ENCODE measurements at places on chromosomes 1 and 21.

- no peak for DNase-seq
Observed at GRCh38 chr1:12756273-12756672, 10.3 kb downstream of the CFAP107 start.

GRCh38 chr1:11777658-11778322 is 15.8 kb downstream of the C1orf167 start:
- DNase-seq = no peak

GRCh38 chr1:217089361-217090014 is 366.3 kb upstream of the ESRRG start:
- DNase-seq = no peak

- no peak for DNase-seq
Observed at GRCh38 chr1:94909486-94909885, 17.4 kb downstream of the CNN3 start.

DNA sequence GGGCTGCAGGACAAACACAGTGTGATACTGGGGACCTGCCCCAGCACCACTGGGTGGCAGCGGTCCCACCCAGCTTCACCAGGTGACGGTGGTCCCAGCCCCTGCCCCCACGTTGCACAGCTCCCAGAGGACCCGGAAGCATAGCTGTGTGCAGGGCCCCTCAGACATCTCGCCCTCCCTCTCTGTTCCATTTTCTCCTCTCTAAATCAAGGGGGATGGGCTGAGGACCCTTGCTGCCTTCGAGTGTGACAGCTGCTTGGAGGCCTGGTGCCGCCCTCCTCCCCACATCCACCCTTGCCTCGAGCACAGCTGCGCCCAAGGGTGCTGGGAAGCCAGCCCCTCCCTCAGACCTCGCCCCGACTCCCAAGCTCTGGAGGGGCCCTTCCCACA is 16.1 kb upstream of the LRRC3 start:
- no peak for DNase-seq

DNA sequence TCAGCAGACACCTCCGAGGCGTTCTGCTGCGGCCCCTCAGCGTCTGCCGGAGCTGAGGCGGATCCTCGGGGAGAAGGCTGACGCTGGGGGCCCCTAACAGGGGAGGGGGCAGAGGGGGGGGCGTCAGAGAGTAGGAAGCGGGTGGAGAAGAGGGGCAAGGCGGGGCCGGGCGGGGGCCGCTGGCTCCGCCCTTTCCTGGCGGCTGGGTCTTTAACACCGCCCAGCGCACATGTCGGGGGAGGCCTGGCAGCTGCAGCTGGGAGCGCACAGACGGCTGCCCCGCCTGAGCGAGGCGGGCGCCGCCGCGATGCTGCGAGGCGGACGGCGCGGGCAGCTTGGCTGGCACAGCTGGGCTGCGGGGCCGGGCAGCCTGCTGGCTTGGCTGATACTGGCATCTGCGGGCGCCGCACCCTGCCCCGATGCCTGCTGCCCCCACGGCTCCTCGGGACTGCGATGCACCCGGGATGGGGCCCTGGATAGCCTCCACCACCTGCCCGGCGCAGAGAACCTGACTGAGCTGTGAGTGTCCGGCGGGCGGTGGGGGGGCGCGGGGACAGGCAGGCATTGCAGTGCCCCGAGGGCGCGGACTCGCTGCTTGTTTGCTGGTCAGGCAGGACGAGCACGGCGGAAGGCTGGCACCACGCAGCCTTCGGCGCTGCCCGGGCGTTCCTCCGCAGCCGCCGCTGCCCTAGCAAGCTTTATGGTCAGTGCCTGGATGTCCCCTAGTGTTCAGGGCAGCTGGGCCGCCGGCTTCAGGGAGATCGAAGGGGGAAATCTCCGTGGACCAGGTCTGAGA is at the start of gene NTRK1:
Gene NTRK1, plus strand, starts transcription at position 238 of the 796 bp plus-strand sequence. Its CDS starts 70 bp downstream, at position 308.
- no peak for DNase-seq

DNA sequence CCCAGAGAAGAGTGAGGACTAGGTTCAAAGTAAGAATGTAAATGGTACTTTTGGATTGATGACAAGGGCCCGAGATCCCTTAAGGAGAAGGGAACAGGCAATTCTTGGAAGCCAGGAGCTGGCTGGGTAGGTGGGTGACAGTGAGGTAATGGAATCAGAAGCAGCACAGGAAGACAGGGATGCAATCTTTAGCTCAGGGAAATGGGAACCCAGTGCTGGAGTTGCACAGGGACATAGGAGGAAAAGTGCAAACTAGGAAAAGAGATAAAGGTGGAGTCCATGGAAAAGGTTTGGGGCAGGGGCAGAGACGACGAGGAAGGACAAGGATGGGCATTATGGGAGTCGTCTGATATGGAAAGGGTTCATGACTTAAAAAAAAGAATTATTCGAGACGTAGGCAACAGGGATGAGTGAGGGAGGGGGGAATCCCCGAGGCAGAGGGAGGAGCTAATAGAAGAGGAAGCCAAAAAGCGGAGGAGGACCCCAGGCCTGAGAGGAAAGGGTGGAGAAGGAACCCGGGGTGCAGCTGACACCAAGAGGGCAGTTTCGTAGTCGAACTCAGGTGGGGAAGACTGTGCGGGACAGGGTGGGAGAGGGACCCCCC is 495 bp downstream of the PI4KB start:
- DNase-seq = peak; percentile 48

DNA sequence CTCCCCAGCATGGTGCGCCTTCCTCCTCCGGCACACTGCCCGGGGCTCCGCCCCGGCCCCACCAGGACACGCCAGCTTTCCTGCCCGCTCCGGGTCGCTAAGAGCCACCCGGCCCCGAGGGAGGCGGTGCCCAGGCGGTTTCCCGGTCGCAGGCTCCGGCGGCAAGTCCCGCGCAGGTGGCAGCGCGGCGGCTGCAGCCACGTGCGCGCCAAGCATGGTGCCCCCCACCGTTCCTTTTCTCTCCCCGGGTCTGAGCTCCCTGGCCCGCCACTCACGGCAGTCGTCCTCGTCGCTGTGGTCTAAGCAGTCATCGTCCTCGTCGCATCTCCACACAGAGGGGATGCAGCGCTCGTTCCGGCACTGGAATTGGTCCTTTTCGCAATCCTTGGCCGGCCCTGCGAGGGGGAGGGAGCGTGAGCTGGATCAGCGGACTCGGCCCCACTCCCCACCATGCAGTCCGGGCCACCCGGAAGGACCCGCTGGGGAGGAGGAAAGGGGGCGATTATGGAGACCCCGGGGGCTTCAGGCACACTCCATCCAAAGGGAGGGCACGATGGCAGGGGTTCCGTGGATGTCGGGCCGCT is 1.2 kb downstream of the LRP8 start:
- no peak for DNase-seq

DNA sequence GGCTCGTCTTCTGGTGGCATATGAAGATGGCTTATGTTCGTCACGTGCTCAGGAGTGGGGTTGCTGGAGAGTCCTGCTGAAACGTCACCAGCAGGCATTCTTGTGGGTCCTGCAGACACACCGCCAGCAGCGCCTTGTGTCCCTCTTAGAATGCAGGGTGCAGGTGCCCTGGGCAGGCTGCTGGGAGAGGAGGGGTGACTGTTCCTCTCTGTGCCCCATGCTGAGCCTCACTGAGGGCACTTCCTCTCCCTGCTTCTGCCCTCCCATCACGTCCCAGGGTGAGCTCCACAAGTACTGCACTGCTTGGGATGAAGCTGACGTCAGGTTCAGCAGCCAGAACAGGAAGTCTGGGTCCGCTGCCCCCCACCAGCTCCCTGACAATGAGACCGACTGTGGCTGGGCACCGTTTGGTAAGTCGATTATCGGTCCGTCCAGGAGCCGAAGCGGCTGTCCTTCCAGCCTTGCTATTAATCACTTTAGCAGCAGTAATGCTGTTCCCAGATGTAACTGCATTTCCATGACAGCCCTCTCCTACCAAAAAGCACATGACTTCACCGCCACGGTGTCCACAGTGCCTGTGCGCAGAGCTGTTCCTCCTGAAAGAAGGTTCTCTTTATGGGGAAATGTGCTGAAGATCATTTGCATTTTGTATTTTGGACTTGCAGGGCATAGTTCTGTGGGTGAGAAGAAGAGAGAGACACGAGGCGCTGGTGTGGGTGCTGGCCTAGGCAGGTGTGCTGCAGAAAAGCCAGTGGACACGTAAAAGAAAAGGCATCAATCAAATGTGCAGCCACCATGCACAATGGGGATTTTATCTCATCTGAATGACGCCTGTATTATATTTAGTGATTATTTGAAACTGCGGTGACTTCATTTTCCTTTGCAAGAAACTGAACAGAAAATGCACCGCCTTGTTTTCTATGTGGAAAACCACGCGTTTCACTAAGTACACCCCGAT is 21.0 kb downstream of the SLC37A1 start:
- no peak for DNase-seq

- no peak for DNase-seq
Observed at GRCh38 chr21:43317959-43318358, 109.0 kb downstream of the SIK1 start.

- DNase-seq = no peak
Observed at GRCh38 chr1:67148516-67149178, 13.9 kb upstream of the C1orf141 start.

DNA sequence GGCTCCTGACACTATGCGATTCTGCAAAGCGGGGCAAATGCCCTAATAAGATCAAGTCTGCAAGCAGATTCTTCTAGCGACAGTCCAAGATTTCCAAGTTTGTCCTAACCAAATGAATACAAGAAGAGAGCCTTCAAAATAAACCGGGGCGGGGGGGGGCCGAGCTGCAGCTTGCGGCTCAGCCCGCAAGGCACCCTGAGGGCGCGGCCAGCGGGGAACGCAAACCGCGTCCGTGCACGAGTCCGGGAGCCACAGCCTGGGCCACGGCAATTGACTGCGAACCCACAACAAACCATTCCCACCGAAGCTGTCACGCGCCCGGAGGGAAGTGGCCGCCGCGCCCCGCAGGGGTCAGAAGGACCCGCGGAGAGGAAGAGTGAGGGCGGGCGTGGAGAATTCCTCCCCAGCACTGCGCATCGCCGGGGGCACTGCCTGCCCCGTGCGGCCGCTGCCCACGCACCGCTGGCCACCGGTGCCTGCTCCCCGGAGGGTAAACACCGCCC is 687 bp downstream of the TGFBR3 start:
- peak; percentile 39 for DNase-seq

- no peak for DNase-seq
Observed at GRCh38 chr1:210234329-210234757, 1.7 kb downstream of the SERTAD4 start.

DNA sequence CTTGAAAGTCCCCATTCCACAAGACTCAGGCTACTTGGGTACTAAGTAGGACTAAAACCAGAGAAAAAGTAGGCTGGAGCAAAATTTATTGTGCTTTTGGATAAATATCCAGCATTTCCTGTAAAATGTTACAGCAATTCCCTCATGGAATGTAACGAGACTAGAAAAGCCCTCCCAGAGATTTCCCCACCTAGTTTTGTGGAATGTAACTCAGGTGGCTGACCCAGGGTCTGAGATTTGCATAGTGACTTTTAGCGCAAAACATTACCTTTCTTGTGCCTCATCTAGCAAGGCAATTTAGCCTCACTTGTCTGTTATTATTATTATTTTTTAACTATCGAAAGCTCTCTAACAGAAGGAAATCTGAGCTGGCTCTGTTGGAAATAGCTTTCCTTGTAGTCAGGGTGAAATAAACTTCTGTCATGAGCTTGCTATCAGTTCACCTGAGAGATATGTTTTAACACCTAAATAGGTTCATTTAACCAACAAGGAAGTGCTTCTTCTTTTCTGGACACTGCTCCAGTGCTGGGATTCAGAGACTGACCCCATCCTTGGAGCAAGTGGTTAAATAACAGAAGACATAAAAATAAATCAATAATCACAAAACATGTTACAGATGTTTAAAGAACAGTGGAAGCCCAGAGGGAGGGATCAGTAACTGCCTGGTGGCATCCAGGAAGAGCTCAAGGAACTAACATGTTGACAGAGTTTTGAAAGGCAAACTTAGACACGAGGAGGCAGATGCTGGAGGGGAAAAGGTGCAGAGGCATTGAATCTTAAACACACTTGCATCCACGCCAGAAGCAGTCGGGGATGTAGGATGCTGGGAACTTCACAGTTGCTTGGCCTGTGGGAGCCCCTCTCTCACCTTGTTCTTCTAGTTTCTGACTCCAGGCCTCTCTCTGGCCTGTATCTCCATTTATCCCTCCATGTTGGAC is 68.3 kb upstream of the RHOU start:
- DNase-seq = no peak

- no peak for DNase-seq
Observed at GRCh38 chr1:18970762-18971161, 14.3 kb upstream of the IFFO2 start.

DNA sequence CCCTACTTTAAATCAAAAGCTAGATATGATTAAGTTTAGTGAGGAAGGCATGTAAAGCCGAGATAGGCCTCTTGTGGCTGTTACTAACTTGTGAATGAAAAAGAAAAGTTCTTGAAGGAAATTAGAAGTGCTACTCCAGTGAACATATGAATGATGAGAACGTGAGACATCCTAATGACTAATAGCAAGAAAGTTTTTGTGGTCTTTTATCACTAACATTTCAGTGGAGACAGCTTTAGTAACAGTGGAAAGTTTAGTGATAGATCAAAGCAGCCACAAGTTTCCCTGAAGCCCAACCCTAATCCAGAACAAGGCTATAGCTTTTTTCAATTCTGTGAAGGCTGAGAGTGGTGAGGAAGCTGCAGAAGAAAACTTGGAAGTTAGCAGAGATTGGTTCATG is 73.6 kb upstream of the LRRC8B start:
- no peak for DNase-seq

DNA sequence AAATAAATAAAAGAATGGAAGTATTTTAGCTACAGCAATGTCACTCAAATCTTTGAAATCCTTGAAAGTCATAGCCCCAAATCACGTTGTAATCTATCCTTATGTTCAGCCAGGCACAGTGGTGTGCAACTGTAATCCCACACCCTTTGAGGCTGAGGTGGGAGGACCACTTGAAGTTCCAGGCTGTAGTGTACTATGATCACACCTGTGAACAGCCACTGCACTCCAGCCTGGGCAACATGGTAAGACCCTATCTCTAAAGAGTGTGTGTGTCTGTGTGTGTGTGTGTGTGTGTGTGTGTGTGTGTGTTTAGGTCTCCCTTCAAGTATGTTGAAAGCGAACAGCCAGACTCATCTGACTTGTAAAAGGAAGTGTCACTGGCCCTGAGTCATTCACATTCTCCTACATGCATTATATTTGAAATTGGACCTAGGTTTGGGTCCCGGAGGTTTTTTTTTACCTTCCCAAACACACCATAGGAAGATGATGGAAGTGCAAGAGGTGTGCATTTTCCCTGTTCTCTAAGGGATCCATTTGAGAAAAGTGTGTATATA is 50.1 kb downstream of the ZNF281 start:
- DNase-seq = no peak

- no peak for DNase-seq
Observed at GRCh38 chr21:45938811-45939520, 42.6 kb upstream of the COL6A1 start.

Measured in right lung (tissue), 10 donors.